Activated naive CD8-positive, alpha-beta T cell treated with anti-CD3 and anti-CD28 coated beads for 36 hours (primary cell): ENCODE measurements at places on chromosomes 12 and 14.

DNA sequence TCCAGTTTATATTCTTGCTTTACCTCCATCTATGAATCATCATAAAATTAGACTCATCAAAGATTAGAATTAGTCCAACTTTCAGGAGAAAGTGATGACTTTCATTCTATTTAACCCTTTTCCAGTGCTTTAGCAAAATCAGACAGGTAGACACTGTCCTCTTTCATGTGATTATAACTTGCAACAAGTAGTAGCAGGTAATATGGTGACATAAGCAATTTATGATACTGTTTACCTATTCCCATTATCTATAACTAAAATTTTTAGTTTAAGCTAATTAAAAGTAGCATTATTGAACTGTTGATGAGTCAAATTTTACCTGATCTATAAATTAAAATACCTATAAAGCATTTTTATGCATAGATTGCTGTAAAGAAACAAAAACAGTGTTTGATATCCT lies 351.6 kb downstream of the SEC23A start:
- DNase-seq: no peak

GRCh38 chr12:54385251-54385914 lies 850 bp upstream of the ZNF385A start:
- no peak for DNase-seq

DNA sequence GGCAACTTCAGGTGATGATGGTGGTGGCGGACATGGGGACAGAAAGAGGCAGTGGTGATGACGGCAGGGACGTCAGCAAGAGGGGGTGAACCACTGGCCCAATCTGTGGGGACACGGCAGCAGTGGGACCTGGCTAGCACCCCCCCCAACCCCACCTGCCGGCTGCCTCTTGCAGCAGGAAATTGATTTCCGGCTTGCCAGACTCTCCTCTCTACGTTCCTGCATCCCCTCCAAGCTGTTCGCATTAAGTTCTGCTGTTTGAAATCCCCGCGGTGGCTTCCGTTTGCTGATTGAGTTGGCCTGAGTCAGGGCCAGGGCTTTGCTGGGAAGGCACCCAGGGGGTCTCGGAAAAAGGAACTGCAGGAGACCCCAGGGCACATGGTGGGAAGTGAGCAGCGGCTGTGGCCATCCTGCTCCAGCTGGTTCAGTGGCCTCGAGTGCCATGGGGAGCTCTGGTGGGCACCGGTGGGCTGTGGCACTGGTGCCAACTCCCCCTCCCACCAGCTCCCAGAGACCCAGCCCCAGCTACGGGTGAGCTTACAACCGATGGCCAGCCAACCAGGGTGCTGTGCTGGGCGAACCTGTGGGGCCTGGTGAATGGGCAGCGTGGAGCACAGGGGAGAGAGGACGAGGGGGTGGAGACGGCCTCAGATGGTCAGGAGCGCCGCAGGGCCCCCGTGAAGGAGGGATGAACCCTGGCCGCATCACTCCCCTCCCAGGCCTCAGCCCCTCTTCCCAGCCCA lies 14.6 kb upstream of the NUDT14 start:
- DNase-seq: no peak

GRCh38 chr12:88662961-88663360 lies 82.7 kb upstream of the KITLG start:
- no peak for DNase-seq

GRCh38 chr12:70843363-70843762 lies 77.2 kb downstream of the PTPRR start:
- DNase-seq: no peak

DNA sequence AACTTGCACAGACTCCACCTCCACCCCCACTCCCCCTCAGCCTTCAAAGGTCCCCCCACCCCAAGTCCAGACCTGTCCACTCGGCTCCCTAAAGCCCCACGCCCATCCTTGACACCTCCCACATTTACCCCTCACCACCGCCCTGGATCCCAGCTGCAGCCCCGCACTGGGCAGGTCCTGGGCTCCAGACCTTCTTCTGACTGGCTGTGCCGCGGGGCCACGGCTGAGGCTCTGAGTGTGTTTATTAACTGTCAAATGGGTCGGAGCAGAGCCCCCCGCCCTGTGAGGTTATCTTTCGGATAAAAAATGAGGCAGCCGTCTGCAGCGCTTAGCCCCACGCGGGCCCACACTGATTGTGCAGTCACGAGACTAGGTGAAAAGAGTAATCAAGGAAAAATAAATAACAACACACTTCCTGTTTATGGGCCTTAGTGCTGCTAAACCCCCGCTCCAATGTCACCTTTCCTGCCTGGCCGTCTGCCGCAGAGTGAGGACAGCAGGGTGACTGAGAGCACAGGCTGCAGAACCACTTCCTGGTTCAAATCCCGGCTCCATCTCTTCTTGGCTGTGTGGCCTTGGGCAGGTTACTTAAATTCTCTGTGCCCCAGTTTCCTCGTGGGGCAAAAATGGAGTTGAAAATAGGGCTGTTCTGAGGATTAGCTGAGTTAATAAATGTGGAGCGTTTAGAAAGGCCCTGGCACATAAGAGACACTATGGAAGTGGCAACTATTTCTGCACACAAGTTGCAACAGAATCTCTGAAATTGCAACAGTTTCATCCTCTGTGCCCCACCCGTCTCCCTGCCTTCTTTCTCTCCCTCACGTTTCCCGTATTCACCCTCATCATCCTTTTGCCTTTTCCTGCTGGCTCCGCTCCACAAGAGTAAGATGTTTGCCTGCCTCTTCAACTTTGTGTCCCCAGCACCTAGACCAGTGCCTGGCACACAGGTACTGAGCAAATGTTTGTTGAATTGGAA lies 9.4 kb downstream of the SETD1B start:
- DNase-seq: no peak

GRCh38 chr12:108831309-108831991 lies 25.9 kb downstream of the SSH1 start:
- DNase-seq: no peak

DNA sequence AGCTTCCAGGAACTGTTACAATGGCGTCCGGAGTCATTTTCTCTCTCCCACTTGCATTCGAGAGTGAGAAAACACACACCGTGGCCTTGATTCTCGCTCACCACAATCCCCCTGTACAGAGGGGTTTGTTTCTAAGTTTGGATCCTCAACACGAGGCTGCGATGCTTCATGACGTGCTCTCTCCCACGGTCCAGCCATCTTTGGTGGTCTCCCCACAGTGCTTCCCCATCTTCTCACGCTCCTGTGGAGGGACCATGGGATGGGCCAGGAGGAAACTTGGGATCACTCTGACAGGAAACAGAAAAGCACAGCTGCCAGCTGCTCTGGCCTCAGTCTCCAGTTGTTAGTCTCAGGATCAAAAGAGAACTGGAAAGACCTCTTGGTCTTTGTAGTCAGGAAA lies 28.1 kb downstream of the OR10P1 start:
- DNase-seq: no peak

DNA sequence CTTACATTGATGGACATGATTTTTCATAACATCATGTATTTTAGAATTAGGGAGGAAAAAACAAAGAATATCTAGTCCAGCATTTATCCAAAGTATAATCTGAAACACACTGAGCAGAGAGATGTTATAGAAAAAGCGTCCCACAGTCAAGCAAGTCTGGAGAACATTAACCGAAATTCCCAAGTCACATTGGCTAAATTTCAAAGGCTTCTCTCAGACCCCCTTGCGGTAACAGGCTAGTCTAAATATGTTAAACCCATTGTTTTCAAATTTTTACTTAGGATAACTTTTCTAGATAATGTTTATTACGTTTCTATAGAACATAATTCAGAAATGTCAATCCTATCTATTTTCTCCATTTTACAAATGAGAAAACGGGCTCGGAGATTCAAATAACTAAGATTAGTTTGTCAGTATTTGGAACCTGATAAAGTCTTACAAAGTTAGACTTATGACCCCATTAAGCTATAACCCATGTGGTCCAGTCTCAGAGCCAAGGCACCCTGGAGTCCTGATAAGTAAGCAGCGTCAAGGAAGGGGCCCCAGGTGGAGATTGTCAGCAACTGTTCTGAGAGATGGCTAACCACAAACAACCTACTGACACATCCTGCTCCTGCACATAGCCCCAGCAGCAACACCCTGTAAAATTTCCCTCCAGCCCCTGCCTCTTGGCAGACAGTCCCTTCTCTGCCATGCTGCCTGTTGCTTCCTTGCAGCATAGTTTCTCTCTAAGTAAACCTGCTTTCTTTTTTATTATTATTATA lies 220.6 kb upstream of the TMEM260 start:
- peak; percentile 14 for DNase-seq

DNA sequence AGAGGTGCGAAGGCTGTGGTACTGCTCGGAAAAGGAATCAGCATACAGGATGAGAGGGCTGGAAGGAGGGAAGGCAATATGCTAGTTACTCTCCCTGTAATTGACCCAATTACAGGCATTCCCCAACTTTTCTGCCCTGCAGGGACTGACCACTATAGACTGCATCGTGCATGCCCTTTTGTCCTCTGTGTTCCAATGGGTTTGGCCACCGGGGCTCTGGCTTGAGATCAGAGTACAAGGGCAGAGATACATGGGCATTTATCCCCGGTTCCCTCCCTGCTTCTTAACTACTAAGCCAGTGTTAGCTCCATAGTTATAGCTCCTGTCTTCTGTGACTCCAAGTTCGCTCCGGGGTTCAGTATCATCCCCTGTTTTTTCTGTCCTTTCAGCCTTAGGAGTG lies 59.7 kb downstream of the GTF2A1 start:
- no peak for DNase-seq

GRCh38 chr14:54852215-54852614 lies 50.4 kb downstream of the GCH1 start:
- no peak for DNase-seq
